ENCODE measurements at places on chromosomes 3 and 15.
A peak's percentile ranks its signal among the peaks of the same experiment; 100 is the strongest.

GRCh38 chr15:101210466-101210865 is 41.4 kb downstream of the CHSY1 start:
- DNase-seq = no peak

- no peak for DNase-seq
Observed at GRCh38 chr15:55741833-55742497, 987 bp downstream of the PRTG start.

DNA sequence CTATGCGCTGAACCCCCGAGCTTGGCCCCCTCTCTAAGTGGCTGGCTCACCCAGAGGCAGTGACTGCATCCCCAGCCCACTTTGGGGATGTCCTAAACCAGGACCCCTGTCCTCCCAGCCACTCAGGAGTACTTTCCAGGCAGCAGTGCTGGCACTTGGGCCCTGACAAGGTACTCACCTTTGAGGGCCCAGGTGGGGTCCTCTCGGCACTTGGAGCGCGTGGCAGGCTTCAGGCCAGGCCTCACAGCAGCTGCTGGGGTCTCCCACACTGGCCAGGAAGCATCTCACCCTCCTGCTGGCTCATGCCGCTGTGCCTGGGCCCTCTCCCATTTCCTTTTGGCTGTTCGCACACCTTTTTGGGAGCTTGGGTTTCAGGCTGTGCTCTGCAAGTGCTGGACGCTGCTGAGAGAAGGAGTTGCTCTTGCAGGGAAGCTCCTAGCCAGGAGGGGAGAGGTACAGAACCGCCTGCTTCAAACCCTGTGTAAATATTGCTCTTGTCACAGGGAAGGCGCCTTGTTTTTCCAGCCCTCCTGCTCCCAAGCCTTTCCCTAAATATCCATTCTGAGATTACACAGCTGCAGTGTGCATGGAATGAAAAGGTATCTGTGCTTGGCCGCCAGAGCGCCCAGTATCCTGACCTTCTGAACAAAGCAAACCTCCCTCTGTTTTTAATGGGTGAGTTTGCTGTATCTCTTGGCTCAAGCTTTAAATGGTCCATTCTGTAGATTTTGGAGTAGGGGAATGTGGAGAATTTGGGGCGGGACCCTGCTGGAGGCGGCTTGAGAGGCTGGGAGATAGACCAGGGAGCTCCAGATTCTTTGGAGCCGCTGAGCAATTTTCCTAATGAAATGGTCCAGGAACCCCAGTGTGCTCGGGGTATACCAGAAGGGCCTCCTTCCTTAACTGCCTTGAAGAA is 45.6 kb downstream of the DNASE1L3 start:
- peak; percentile 31 for DNase-seq

GRCh38 chr3:73556520-73557372 is 68.0 kb downstream of the PDZRN3 start:
- peak; percentile 55 for DNase-seq

GRCh38 chr3:50212502-50212901 is 7.4 kb downstream of the SLC38A3 start:
- no peak for DNase-seq

- DNase-seq = no peak
Observed at GRCh38 chr3:115937054-115937453, 313.7 kb downstream of the GAP43 start.

GRCh38 chr3:196666001-196666867 is 26.7 kb downstream of the NRROS start:
- DNase-seq = peak; percentile 51

DNA sequence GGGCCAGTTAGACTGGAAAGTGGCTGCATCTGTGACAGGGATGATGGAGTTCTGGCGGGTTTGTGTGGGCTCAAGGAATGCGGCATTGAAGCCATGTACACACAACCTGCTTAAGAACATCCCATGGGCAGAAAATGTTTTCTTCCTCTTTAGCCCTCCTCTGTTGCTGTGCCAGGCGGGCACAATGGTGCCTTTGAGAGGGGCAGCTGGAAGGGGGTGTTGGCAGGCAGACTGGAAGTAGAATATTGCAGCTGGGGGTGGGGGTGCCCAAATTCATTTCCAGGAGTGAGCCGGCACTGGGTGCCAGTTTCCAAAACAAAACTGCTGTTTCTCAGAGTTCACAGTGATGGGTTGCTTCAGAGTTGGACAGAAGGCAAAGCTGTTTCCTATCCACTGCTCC is 91.8 kb upstream of the ETV5 start:
- DNase-seq = no peak

DNA sequence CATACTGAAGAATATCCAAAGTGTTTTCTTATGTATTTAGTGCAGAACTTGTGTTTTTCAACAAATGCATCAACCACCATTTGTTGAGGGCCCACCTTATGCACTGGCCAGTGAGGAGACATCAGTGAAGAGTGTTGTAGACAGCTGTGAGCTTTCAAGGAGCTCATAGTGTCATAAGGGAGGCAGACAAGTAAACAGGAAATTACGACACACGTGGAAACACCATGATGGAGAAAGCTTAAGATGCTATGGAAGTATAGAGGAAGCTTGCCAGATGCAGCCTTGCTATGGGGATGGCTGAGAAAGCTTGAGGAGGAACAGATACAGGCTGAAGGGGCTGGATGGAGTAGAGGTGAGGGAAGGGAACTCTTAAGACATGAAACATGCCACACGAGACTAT is 50.8 kb upstream of the PSMD6 start:
- no peak for DNase-seq

DNA sequence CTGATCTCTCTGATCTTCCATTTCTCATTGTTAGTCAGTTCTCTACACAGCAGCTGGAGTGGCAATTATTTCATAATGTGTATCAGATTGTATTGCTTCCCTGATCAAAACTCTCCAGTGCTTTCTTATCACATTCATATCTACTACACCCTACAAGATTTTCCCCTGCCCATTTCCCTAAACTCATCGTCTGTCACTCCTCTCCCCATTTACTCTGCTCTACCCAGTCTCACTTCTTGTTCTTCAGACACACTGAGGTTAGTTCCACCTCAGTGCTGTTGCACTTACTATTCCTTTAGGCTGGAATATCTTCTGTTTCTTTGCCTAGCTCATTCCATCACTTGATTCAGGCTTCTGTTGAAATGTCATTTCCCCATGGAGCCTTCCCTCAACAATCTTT is 197.1 kb downstream of the SATB1 start:
- DNase-seq = no peak

- no peak for DNase-seq
Observed at GRCh38 chr15:40070166-40070557, 31.2 kb upstream of the SRP14 start.

- no peak for DNase-seq
Observed at GRCh38 chr3:48830715-48831114, 17.0 kb downstream of the PRKAR2A start.

- peak; percentile 81 for DNase-seq
Observed at GRCh38 chr3:187318819-187319616, 27.5 kb upstream of the MASP1 start.

DNA sequence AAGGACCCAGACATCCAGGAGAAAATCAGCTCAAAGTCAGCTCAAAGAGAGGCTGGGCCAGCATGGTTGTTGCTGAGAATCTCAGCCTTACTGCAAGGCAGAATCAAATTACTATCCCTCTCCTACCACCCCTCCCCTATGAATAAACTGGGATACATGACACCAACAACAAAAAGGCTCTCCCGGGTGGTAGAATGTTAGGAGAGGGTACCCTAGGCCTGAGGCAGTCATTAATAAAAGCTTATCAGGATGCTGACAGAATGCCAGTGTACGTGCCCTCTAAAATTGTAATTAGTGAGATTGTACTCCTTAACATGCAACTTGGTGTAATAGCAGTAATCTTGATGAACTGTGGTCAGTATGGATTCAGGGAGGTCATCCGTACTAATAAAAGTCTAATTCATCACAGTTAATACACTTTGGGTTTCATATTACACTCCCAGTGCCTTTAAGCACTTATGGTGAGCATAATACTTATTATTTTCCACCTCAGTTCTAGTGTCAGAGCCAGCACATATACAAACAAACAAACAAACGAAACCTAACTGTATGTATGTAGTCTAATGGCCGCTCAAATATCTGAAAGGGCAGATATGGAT is 76.5 kb downstream of the B3GALNT1 start:
- DNase-seq = no peak

GRCh38 chr15:67852418-67852817 is 12.6 kb upstream of the RNU6-1 start:
- DNase-seq = no peak

GRCh38 chr3:62873761-62874710 is 1.2 kb downstream of the CADPS start:
- peak; percentile 68 for DNase-seq

- no peak for DNase-seq
Observed at GRCh38 chr15:73165844-73166243, 113.6 kb downstream of the NEO1 start.

Measured in fibroblast of skin of right biceps (primary cell).